ENCODE measurements at places on chromosomes 12 and 14. TPM values are rescaled to one million over a fixed set of nuclear protein-coding genes. Genes with fewer than 3 reads are reported as not detected.

GRCh38 chr12:42504049-42504448 is 85.5 kb downstream of the PRICKLE1 start:
- peak; percentile 16 for DNase-seq

GRCh38 chr12:111099186-111099585 is 178.8 kb upstream of the MYL2 start:
- no peak for DNase-seq

DNA sequence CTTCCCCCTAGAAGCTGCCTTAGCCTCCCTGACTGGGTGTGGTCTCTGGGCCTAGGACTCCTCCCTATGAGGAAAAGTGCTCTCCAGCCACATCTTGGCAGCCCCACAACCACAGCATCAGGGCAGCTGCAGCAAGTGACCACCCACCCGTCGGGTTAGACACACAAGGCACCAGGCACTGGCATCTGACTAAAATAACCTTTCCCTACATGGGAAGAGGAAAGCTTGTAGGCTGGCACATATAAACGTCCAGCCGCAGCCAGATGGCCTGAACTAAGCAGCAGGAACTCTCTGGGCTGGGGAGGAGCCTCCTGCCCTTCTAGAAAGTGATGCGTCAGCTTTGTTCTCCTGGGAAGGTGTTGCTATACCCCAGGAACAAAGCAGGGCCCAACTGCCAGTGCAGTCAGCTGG is 328.7 kb downstream of the DPF3 start:
- no peak for DNase-seq

DNA sequence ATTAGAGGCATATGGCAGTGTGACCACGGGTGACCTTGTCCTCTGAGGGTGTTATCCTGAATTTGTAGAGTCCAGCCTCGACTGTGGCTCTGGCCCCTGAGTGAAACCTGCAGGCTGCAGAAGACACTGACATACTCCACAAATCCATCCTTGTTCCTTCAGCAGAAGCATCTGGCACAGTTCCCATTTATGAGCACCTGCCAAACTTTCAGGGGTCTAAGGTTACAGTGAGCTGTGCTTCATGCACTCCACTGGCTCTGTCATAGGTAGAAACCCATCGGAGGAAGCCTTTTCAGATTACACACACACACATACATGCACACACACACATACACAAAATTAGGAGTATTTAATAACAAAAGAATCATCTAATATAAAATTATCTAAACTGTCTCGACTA is 13.6 kb upstream of the NUAK1 start:
- DNase-seq = no peak

GRCh38 chr14:97379091-97379531 is 581.9 kb downstream of the VRK1 start:
- no peak for DNase-seq

- DNase-seq = peak; percentile 82
Measured at GRCh38 chr14:74333909-74334308, 14.4 kb upstream of the VRTN start.

- no peak for DNase-seq
Measured at GRCh38 chr14:57066463-57066862, 202.2 kb downstream of the EXOC5 start.

GRCh38 chr14:61517911-61518384 is 177.4 kb upstream of the HIF1A start:
- no peak for DNase-seq

DNA sequence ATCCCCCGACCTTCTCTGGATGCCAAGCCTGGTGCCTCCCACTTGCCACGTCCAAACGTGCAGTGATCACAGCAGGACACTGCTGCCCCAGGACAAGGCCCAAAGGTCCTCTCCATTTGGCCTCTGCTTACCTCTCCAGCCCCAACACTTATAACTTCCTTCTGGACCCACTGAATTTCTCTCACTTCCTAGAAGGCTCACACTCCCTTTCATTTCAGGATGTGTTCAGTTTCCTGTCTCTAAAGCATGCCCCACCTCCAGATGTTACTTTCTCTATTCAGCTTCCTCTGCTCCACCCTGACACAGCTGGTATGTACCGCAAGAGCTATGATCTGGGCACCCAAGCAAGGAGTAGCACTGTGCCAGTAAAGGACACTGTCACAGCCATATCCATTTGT is 33.0 kb downstream of the CDKL1 start:
- DNase-seq = peak; percentile 58

DNA sequence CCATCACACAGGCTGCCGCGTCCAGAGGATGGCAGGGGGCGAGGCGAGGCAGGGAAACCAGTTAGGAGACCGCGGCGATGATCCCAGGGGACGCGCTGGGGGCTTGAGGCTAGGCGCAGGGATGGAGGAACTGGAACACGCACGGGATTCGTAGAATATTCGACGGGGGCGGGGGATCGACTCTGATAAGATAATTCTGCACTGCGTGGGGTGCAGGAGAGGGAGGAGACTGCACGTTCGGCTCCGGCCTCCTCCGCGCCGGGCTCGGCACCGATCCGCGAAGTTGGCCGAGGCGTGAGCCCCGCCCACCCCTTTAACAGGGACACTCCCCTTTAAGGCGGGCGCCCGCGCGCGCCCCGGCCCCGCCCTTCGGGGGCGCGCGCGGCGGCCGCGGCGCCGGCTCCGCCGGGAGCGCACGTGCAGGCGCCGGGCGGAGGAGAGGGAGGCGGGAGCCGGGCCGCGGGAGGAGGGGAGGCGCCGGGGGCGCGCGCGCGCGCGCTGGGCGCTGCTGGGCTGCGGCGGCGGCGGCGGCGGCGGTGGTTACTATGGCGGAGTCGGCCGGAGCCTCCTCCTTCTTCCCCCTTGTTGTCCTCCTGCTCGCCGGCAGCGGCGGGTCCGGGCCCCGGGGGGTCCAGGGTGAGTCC is at the start of gene ACVR1B:
ACVR1B (plus strand) TSS at position 501 of the 644 bp plus-strand sequence; CDS start at position 546, 45 bp downstream.
- peak; percentile 93 for DNase-seq

GRCh38 chr12:6345319-6346091 is 3.6 kb upstream of the TNFRSF1A start:
- peak; percentile 90 for DNase-seq

The CNTN1 gene
- total RNA-seq = 0.06 TPM

The CLECL1 gene
- total RNA-seq = not detected

The PPP1R1A gene
- total RNA-seq = not detected

The FGF6 gene
- total RNA-seq = not detected

The CCDC184 gene
- total RNA-seq = 0.51 TPM

The MOK gene
- total RNA-seq = 86.9 TPM

The IL22 gene
- not detected for total RNA-seq

Measured in Daoy (cell line).